ENCODE measurements at places on chromosomes 5 and 9. TPM values are rescaled to one million over a fixed set of nuclear protein-coding genes. Genes with fewer than 3 reads are reported as not detected.

Gene TUSC1
- not detected for total RNA-seq

DNA sequence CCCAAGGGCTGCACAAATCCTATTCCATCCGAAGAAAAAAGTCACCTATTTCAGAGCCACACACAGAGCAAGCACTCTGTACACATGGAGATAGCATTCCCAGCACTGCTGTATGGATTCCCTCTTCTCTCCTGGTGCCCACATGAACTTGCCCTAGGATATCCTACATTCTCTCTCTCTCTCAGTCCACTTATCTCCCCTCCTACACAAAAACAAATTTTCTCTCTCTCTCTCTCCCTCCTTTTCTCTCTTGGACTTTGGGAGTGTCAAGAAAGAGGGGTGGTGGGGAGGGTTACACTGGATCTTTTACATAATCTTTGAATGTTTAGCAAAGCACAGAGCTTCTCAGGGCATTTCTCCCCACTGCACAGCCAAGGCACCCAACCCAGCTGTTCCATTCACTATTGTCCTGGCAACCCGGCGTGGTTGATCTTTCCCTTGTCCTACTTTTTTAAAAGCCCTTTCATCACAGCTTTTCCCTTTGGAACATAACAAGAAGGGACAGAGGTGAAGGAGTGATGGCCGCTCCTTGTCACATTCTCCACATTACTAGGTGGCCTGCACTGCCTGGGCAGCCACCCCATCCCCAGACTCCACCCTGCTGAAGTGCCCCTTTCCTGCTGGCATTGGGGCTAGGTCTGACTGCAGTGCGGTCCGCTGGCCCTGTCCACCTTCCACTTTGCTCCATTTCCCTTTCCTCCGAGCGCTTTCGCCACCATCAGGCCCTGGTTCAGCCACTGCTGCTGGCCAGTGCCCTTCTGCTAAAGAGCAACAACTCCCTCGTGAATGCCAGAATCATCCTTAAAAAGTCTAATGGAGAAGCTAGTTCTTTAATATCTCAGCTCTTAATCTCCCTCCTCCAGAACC is 22.2 kb upstream of the SLC1A3 start:
- DNase-seq = no peak

Gene RNF38
- 51.9 TPM for total RNA-seq

GRCh38 chr5:111853748-111854147 is 96.8 kb upstream of the NREP start:
- DNase-seq = no peak

Gene ARL10
- total RNA-seq = 9.0 TPM

DNA sequence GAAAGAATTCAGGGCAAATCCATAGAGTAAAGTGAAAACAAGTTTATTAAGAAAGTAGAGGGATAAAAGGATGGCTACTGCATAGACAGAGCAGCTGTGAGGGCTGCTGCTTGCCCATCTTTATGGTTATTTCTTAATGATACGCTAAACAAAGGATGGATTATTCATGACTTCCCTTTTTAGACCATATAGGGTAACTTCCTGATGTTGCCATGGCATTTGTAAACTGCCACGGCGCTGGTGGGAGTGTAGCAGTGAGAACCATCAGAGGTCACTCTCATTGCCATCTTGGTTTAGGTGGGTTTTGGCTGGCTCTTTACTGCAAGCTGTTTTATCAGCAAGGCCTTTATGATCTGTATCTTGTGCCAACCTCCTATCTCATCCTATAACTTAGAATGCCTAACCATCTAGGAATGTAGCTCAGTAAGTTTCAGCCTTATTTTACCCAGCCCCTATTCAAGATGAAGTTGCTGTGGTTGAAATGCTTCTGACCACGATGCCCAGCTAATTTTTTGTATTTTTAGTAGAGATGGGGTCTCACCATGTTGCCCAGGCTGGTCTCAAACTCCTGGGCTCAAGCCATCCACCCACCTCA is 42.1 kb downstream of the RFK start:
- DNase-seq = no peak

Gene ADAMTS12
- not detected for total RNA-seq

Data from activated CD8-positive, alpha-beta memory T cell treated with anti-CD3 and anti-CD28 coated beads, Interleukin-2, amount 10 ng/mL, durations not matched to agents 7 days and 5 days (primary cell).